ENCODE measurements at places on chromosomes 2 and 18. TPM values are rescaled to one million over a fixed set of nuclear protein-coding genes. Genes with fewer than 3 reads are reported as not detected.

The CNTNAP5 gene
- 66.2 TPM for total RNA-seq

The ASXL3 gene
- 74.5 TPM for total RNA-seq

The ZNF2 gene
- 8.8 TPM for total RNA-seq

The RAB6C gene
- 2.5 TPM for total RNA-seq

The TFPI gene
- 85.3 TPM for total RNA-seq

The TMBIM1 gene
- total RNA-seq, result 15.7 TPM

The TP53I3 gene
- total RNA-seq, result 30.0 TPM

The BMP10 gene
- total RNA-seq, result not detected
